Body of pancreas (tissue), 4 donors: ENCODE measurements at places on chromosomes 11 and 22. TPM values are rescaled to one million over a fixed set of nuclear protein-coding genes. Genes with fewer than 3 reads are reported as not detected.

- no peak for DNase-seq
Measured at GRCh38 chr22:17566776-17567175, 3.5 kb downstream of the SLC25A18 start.

Gene KLHDC7B
- not detected for total RNA-seq

Gene GGTLC3
- not detected for total RNA-seq

GRCh38 chr22:37630839-37631435, 8.5 kb upstream of the SH3BP1 start:
- DNase-seq = no peak

DNA sequence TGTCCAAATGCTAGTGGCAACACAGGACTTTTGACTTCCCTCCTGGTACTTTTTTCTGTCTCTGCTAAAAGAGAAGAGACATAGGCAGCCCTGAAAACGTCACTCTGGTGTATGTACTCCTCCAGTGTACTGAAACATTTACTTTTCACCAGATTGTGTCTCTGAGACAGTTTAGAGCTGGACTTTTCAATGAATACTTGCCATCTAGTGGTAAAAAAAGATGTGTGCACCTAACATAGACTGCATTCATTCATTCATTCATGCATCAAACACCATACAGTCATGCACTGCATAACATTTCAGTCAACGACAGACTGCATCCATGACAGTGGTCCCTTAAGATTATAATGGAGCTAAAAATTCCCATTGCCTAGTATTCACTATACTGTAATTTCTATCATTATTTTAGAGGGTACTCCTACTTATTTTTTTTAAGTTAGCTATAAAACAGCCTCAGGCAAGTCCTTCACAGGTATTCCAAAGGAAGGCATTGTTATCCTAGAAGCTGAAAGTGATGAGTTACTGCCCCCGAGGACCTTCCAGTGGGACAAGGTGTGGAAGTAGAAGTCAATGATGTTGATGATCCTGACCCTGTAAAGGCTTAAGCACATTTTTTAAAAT, 186.2 kb downstream of the SPON1 start:
- DNase-seq = no peak

Gene C11orf86
- total RNA-seq = not detected

Gene HOATZ
- total RNA-seq = not detected

DNA sequence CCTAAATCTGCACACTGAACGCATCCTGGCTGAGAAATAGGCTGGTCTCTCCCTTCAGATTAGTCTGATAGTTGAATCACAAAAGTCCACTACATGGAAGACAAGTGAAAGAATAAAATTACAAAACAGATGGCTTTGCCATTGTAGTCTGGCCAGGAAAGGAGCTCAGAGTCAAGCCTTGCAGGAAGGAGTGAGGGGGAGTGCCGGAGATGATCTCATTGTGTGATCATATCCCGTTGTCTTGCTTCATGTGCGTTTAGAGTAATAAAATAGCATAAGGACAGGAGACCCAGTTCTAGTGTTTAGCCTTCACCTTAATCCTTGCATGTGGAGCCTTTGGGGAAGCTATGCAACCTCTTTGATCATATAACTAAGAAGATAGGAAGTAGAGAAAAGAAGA, 666.7 kb upstream of the RAG2 start:
- no peak for DNase-seq

Gene ELFN2
- not detected for total RNA-seq

Gene TTLL8
- not detected for total RNA-seq

GRCh38 chr11:43217849-43218248, 93.9 kb upstream of the API5 start:
- DNase-seq = no peak

Gene CAPN1
- 142 TPM for total RNA-seq

DNA sequence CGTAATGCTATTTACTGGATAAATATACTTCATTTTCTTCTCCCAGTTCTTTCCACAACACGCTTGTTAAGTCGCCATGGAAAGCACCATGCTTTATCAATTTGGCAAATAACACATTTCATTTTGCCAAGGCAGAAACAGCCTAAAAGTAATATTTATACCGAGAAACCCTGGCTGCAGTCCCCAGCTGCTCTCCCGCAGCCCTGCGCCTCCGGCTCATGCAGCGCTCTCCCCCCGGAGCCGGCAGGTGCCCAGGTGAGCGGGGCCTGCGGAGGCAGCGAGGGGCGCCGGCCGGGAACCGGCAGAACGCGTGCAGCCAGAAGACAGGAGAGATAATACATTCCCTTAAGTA, 681 bp upstream of the ARHGEF12 start:
- peak; percentile 48 for DNase-seq

GRCh38 chr11:15123849-15124248, 9.1 kb downstream of the INSC start:
- no peak for DNase-seq

- DNase-seq = no peak
Measured at GRCh38 chr11:122172352-122173073, 56.5 kb upstream of the BLID start.

DNA sequence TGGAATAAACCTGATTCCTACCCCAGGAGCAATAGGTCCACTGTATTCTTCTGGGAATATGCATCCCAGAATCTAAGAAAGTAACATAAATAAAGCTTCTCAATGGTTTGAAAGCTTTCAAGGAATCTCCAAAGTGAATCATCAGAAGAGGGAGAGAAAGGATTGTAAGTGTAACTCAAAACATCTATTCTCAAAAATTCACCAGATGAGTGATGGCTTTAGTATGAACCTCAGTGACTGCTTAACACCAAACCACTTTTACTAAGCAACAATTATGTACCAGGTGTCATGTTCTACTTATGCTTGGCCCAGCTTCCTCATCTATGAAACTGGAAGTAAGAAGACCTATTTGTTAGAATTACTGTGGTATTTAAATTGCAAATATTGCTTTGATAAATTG, 7.4 kb downstream of the RAB38 start:
- DNase-seq = no peak

- DNase-seq = no peak
Measured at GRCh38 chr22:25346859-25347751, 127.7 kb downstream of the CRYBB2 start.

- DNase-seq = no peak
Measured at GRCh38 chr22:27962268-27963044, 43.4 kb upstream of the PITPNB start.

Gene POTEH
- total RNA-seq = not detected

Gene TESMIN
- total RNA-seq = 1.6 TPM

Gene DRICH1
- not detected for total RNA-seq

Gene OR8A1
- total RNA-seq = not detected

GRCh38 chr11:123152951-123153350, 42.1 kb downstream of the CLMP start:
- DNase-seq = no peak

DNA sequence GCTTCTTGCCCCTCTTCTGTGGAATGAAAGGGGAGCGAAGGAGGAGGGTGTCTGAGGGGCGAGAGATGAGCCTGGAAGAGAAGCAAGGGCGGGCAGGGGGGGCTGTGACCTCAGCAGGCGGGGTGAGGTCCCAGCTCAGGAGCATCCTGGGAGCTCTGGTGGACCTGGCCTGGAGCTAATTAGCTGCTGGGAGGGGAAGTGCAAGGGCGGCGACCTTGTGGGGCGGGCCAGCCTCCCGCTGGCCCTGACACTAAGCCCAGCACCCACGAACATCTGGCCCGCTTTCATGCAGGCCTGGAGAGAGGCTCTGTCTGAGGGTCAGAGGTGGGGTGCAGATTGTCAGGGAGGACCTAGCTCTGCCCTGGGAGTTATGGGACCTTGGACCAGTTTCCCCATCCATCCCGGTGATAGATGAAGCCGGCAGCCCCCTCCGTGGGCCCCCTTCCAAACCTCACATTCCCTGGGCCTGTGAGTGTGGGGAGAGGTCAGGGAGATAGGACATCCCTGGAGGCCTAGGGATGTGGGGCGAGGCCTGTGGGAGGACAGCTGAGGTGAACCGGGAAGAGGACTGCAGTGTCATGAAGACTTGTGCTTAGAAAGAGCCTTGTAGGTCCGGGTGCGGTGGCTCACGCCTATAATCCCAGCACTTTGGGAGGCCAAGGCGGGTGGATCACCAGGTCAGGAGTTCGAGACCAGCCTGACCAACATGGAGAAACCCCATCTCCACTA, 28.5 kb upstream of the CD82 start:
- DNase-seq = no peak

DNA sequence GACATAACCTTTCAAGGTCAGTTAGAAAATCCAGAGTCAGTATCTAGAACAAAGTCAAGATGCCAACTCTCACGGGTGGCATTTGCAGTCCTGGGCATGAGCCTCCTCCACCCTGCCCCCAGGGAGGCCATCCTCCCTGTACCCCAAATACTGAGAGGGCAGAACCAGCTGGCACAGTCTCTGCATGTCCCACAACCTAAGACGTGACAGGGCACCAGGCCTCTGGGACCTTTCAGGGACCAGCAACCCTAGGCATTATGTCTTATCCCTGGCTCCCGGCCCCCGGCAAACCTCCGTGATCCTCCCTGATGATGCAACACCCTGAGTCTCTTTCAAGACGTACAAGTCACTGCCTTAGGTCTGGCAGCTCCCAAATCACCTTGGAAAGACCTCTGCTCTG, 2.0 kb downstream of the MB start:
- DNase-seq = no peak

GRCh38 chr11:61827571-61828378, at the start of gene FADS2:
Gene FADS2, plus strand, starts transcription at chr11:61828300. Its CDS starts 91 bp downstream, at chr11:61828391.
- DNase-seq = peak; percentile 72

DNA sequence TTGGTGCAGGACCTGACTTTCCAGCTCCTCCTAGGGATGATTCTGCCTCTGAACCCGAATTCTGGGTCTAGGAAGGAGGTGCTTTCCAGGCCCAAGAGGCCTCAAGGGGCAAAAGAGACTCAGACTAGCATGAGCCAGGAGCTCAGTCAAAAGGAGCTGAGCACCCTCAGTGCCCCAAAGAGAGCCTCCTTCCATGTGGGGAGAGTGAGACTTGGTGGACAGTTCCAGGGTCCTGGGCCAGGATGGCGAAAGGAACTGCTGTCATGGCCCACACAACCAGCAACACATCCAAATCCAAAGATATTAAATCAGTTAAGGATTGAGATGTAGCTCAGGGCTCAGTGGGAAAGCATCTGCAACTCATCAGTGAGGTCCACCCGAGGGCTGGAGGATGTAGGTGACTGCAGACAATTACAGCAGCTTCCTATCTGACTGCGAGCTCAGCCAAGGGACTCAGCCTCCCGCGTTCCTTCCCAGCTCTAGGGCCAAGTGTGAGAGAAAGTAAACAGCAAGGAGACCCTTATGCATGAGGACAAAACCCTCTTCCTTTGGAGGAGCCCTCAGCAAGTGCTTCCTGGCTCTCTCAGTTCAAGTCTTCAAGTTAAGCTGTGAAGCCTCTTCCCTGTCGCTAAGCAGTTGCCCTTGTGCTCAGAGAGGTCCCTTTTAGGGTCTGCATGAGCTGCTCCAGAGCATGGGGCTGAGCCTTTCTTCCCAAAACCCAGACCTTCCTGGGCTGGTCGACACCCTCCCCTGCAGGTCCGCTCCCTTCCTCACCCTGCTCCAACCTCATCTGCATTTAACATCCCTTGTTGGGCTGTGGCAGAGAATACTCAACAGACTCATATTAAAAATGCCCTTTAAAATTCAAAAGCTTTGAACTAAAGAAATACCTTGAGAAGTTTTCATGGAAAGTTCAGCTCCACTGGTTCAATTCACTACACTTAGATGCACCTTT, 35.8 kb downstream of the C11orf58 start:
- no peak for DNase-seq

DNA sequence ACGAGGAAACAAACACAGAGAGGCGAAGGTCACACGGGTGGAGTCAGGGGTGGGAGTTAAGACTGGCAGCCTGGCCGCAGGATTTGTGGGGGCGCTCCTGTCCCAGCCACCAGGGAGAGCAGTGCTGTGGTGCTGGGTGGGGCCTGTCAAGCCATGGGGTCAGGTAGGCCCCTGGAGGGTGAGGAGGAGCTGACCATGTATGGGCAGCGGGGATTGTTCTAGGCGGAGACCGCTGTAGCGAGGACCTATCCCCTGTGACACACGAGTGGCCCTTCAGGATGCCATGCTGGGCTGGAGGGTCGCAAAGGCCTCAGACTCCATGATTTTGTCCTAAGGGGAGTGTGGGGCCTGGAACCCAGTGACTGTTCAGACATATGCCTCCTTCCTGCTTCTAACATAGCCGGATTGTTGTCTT, 1.6 kb upstream of the RPS19BP1 start:
- no peak for DNase-seq

GRCh38 chr11:80255021-80255420, 814.2 kb upstream of the TENM4 start:
- DNase-seq = no peak

Gene NNMT
- total RNA-seq = 74.7 TPM

GRCh38 chr11:61776561-61777075, 15.8 kb downstream of the TMEM258 start:
- peak; percentile 86 for DNase-seq

Gene SCGB1C1
- total RNA-seq = not detected

GRCh38 chr11:1565173-1565903, 6.7 kb downstream of the DUSP8 start:
- peak; percentile 51 for DNase-seq

Gene MS4A7
- total RNA-seq = 10.9 TPM

Gene TRPM5
- 2.6 TPM for total RNA-seq

Gene TRAF6
- 9.2 TPM for total RNA-seq

GRCh38 chr11:34844463-34845112, 71.6 kb downstream of the APIP start:
- DNase-seq = no peak
